ENCODE measurements at places on chromosomes 5 and 9.

DNA sequence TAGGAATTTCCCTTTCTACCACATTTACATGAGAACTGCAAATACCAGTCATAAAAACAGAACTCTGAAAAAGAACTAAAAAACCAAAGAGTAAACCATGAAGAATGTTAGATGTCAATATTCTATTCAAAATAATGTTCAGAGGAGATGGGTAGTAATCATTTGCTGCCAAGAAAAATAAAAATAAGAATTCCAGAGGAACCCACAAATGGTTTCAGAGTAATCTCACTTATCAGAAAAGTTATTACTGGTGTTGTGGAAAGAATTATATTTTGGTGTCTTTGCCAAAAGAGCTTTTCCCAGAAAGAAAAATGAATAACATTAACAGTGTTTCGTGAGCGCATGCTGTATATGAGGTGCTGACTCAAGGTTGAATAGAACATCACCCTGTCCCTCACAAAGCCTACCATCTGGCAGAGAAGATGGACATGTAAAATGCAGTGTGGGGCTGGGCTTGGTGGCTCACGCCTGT is 35.6 kb downstream of the GPR21 start:
- no peak for DNase-seq

DNA sequence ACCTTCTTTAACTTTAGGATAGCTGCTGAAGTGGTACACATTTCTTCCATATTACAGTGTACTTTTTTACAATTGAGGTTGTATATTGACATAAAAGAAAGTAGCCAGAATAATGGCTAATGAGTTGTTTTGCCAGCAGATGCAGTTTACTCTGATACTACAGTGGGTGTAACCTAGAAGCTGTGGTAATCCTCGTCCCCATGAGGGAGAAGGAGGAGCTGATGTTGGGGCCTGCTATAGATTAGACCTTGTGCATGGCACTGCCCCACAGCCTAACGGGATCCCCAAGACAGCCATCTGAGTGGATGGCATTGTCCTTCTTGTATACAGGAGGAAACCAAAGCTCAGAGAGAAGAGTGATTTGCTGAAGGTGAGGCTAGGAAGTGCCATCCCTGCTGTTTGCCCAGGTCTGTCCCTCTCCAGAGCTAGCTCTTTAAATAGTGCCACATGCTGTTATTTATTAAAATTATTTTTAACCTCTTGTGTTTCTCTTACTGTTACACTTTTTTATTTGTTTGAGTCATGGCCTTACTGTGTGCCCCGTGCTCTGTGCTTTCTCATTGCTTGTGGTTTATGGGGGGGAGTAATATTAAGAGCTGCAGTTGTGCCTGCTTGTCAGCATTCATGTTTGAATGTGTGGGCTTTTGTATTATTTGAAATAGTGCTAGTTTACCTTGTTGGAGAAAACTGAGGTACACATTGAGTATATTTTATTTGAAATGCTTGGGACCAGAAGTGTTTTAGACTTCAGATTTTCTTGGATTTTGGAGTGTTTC is 65.3 kb downstream of the ICE1 start:
- no peak for DNase-seq

DNA sequence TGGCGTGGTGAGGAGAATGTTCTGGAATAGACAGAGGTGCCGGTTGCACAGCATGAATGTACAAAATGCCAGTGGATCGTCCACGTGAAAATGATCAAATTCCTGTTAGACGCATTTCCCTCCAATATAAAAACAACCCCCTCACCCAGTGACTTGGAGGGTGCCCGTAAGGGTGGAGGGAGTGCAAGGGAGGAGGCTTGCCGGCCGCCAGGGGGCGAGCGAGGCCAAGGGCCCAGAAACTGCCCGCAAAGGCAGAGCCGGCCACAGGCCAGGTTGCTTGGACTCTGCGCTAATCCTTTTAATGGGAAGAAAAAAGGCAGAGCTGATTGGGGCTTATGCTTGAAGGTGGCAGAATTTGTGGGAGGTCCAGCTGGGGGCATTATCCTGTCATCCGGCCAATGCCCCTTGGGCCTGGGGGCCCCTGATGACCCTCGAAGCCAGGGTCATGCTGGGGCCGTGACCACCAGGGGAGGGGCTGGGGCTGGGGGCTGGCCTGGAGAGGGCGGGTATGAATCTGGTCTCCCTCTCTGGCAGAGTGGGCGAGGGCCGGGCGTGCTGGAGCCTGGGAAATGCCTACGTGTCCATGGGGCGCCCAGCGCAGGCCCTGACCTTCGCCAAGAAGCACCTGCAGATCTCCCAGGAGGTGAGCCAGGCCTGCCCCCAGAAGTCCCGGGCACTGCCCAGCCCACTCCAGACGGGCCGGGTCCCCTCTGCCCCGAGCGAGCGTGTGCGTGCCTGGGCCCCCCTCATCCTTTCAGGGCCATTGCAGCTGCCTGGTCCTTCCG is 12.0 kb downstream of the GPSM1 start:
- peak; percentile 52 for DNase-seq

DNA sequence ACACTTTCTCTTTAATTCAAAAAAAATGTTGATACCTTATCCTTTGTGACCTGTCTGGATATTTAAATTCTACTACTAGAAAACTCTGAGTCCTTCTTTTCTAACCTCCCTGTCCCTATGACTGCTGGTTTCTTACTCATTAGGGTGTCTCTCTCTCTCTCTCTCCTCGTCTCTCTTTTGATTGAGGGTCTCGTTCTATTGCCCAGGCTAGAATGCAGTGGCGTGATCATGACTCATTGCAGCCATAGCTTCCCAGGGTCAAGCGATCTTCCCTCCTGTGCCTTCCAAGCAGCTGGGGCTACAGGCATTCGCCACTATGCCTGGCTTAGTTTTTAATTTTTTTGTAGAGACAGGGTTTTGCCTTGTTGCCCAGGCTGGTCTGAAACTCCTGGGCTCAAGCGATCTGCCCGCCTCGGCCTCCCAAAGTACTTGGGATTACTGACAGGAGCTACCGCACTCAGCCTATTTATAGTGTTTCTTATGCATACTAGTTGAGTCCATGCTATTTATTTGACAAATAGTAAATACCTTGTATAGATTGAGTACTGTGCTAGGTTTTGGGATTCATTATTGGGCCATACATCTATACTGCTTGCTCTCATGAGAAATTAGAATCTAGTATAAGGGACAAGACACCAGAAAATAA is 61.9 kb downstream of the NSD1 start:
- DNase-seq, result no peak

GRCh38 chr9:123642291-123643278 is 286.6 kb downstream of the CRB2 start:
- no peak for DNase-seq

DNA sequence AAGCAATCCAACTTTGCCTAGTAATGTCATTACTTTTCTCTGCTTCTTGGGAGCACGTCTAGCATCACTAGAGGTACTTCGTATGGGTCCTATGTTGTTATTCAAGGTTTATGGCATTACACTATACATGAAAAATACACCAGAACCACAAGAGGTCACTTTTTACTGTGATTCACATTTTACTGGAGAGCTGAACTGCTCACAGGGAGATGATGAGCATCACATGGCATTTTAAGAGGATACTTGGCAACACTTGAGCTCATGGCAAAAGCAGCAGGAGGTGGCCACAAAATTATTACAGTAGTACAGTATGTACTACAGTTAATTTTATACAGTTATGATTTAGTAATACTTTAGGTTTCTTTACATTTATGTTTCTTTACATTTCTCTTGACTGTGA is 223.4 kb downstream of the PARP8 start:
- no peak for DNase-seq

- DNase-seq, result no peak
Observed at GRCh38 chr9:101453776-101454570, 18.4 kb upstream of the ALDOB start.

GRCh38 chr5:90558344-90559192 is at the start of gene ADGRV1:
Gene ADGRV1 (plus strand): TSS chr5:90558797. CDS start chr5:90558896, 99 bp downstream.
- no peak for DNase-seq

DNA sequence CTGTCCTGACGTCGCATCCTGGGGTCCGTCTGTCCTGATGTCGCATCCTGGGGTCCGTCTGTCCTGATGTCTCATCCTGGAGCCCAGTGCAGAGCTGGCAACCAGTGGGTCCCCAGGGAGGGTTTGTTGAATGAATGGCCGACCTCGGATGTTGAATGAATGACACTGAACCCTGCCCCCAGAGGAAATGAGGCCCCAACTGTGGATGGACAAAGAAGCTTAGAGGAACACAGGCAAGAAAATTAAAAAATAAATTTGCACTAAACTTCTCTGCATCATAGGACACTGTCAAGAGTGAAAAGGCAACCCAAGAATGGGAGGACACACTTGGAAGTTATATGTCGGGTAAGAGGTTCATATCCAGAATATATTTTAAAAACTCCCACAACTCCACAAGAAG is 47.7 kb upstream of the NOTCH1 start:
- no peak for DNase-seq

GRCh38 chr9:693201-694091 is 148.1 kb upstream of the DMRT1 start:
- DNase-seq, result no peak

- no peak for DNase-seq
Observed at GRCh38 chr9:115385383-115386122, 267.6 kb upstream of the TNC start.

DNA sequence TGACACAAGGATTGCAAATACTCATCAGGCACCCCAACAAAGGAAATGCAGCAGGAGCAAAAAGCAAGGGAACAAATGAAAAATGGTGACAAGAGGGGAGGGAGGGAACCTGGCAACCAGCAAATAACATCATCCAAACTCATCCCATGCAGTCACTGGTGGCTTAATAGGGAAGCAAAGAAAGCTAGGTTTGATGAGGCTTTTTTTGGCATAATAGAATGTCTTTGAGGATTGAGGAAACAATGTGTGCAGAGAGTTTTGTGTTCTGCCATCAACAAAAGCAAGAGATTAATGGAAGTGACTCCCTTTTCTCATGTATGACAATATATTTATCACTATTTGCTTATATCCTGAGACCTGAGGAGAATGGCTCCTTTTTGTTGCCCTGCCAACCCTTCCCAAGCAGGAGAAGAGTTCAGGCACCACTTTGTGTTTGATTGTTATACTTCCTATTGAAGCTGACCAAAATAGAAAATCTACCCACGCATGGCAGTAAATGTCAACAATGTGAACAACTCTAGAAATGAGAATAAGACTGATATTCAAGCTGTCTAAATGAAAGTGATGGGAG is 375.7 kb downstream of the CAAP1 start:
- no peak for DNase-seq

DNA sequence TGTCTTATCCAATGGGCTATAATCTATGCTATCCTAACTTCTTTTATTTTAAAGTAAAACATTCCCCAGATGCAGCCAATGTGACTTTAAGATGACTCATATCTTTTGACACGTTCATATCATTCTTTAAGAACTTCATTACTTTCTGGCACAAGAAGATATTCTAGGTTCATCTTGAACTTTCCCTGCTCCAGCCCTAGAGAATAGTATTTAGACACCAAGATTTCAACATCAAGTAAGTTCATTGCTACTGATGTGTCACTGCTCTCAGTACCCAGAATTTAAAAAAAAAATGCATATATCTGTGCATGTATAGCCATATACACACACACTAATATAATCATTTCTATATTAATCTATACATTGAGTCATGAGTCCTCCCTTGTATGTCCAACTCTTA is 175.2 kb downstream of the SAXO1 start:
- DNase-seq, result no peak

DNA sequence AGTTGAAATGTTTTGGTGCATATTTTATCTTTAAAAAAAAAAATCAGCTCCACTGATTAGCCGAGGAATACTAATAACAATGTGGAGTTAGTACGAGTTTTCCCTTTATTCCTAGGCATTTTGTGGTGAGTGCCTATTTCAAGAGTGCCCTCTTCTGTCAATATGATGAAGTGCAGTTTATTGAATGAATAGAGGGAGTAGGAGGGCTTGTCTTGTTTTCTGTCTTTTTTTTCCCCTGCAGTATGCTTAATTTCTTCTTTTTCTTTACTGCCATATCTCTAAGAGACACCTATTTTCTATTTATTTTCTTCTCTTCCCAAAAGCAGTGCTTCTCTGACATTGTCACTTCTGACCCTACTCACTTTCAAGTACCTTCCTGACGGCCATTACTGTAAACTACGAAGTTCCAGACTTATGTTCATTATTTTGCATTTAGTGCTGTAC is 169.6 kb upstream of the PITX1 start:
- no peak for DNase-seq

GRCh38 chr9:133188843-133189180 is 20.2 kb downstream of the OBP2B start:
- DNase-seq, result no peak
